ENCODE measurements at places on chromosomes 5 and 9.

DNA sequence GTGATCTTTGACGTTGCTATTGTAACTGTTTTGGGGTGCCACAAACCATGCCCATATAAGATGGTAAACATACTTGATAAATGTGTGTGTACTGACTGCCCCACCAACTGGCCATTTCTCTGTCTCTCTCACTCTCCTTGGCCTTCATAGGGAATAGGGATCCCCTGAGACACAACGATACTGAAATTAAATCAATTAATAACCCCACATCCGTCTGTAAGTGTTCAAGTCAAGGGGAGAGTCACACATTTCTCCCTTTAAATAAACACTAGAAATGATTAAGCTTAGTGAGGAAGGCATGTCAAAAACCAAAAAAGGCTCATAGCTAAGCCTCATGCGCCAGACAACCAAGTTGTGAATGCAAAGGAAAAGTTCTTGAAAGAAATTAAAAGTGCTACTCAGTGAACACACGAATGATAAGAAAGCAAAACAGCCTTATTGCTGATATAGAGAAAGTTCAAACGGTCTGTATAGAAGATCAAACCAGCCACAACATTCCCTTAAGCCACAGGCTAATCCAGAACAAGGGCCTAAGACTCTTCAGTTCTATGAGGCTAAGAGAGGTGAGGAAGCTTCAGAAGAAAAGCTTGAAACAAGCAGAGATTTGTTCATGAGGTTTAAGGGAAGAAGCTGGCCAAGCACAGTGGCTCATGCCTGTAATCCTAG lies 111.1 kb downstream of the UGCG start:
- DNase-seq, result no peak

DNA sequence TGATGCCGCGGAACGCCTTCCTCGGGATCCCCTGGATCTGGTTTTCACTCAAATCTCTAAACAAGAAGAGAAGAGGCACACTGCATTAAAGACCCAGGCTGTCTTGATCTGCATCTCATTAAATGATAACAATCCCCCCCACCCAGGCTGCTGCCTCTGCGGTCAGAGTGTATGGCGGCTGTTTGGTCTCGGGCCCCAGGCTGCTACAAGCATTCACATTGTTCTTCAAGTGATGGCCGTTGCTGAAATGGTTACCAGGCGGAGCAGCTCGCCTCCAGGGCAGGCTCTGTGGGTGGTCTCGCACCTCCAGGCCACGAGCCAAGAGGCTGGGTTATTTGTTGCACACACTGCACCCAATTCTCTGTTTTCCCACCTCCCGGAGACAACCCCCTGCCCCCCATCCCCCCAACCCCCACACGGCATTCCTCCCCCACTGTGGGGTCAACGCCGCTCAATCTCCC lies 304.1 kb upstream of the PANK3 start:
- DNase-seq, result no peak

DNA sequence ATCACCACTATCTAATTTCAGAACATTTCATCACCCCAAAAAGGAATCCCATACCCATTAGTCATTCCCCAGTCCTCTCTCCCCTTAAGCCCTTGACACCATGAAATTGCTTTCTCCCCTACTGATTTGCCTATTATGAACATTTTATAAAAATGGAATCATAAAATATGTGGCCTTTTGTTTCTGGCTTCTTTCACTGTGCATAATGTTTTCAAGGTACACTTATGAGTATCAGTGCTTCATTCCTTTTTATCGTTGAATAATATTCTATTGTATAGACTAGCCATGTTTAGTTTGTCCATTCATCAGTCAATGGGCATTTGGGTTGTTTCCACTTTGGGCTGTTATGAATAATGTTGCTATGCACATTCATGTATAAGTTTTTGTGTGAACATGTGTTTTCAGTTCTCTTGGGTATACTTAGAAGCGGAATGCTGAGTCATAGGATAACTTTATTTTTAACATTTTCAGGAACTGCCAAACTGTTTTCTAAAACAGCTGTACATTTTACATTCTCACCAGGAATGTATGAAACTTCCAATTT lies 40.4 kb upstream of the FGF1 start:
- DNase-seq, result peak; percentile 96

GRCh38 chr9:3740690-3741419 lies 215.1 kb upstream of the RFX3 start:
- peak; percentile 54 for DNase-seq

GRCh38 chr5:109921735-109922380 lies 232.1 kb downstream of the MAN2A1 start:
- no peak for DNase-seq

DNA sequence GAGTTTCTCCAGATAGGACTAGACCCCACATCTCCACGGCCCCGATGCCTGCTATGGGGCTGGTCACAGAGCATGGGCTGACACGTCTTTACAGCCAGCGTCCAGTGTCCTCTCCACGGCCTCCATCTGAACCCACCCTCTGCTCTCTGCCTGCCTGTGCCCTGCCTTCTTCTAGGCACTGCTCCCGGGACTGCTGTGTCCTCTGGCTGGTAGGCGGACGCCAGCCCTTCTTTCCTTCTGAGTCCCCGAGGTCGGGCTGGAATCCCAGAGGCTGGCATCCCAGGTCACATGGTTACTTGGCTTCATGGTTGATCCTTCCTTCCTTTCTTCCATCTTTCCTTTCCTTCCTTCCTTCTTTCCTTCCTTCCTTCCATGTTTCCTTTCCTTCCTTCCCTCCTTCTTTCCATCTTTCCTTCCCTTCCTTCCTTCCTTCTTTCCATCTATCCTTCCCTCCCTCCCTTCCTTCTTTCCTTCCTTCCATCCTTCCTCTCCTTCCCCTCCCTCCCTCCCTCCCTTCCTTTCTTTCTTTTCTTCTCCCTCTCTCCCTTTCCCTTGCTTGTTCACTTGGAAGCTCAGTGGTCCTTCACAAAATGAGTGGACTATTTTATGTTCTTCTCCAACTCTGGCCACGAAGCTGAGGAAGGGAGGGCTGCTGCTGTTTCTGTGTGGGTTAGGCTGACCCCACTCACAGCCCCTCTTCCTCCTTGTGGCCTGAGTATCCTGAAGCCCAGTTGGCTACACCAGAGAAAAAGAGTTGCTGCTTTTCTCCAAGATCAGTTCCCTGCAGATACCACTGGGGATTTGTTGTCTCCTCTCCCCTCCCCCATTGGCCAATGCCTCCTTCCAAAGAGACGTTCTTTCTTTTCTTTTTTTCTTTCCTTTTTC lies 66.8 kb upstream of the NEURL1B start:
- no peak for DNase-seq

DNA sequence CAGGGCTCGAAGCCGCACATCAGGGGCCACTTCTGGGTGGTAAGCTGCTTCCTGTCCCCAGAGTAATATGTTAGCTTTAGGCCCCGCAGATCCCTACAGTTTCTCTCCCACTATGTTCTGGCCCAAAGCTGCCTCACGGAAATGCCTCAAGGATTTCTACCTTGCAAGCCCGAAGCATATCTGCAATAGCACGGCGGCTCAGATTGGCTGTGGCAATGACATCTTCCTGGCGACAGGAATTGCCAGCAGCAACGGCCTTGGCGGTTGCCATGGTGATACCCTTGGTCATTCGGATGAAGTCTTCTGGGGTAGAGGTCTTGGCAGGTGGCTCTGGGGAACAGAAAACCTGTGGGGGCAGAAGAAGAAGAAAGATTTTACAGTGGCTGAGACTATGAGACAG lies 10.3 kb upstream of the TPM2 start:
- DNase-seq, result no peak

GRCh38 chr5:59140133-59140532 lies 557.3 kb downstream of the RAB3C start:
- DNase-seq, result no peak

GRCh38 chr5:84113246-84114105 lies 271.2 kb downstream of the EDIL3 start:
- DNase-seq, result no peak

- DNase-seq, result no peak
These were observed 135.8 kb downstream of the TLE4 start for GRCh38 chr9:79707589-79707988.

- DNase-seq, result peak; percentile 86
These were observed 80.0 kb upstream of the TGFBR1 start for GRCh38 chr9:99024959-99025358.

DNA sequence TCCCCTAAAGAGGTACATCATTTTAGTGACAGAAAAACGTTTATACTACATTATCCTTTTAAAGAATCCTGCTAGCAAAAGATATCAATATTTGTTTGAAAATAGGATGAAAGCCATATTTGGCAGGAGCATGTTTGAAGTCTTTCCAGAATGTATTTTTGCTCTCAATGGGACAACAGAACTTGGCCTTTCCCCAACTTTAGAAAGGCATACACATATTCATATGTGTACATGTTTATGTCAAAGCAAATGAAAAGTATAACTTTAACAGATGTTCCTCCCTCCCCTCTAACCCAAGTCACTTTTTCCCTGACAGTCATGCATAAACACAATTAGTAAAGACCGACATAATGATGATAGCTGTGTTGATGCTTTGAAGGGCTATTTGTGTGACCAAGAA lies 427.8 kb upstream of the CDH6 start:
- DNase-seq, result no peak

GRCh38 chr9:93684806-93685543 lies 108.6 kb downstream of the PHF2 start:
- no peak for DNase-seq

GRCh38 chr5:39500551-39501175 lies 75.9 kb upstream of the DAB2 start:
- DNase-seq, result peak; percentile 54

- peak; percentile 3 for DNase-seq
These were observed 22.9 kb downstream of the DNAH5 start for GRCh38 chr5:13921578-13921977.

DNA sequence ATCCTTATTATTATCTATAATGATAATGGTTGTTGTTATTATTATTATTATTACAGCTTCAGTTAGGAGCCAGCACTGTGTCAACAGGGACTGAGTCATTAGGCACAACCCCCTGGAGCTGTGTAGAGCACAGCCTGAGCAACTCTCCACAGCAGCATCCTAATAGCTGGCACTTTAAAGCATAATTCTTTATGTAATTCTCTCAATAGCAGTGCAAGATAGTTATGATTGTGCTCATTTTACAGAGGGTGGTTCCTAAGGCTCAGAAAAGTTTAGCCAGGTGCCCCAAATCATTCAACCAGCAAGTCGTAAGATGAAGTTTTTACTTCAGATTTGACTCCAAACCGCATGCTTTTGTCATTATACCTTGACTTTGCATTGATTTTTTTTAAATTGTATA lies 390.3 kb downstream of the ANXA1 start:
- no peak for DNase-seq

DNA sequence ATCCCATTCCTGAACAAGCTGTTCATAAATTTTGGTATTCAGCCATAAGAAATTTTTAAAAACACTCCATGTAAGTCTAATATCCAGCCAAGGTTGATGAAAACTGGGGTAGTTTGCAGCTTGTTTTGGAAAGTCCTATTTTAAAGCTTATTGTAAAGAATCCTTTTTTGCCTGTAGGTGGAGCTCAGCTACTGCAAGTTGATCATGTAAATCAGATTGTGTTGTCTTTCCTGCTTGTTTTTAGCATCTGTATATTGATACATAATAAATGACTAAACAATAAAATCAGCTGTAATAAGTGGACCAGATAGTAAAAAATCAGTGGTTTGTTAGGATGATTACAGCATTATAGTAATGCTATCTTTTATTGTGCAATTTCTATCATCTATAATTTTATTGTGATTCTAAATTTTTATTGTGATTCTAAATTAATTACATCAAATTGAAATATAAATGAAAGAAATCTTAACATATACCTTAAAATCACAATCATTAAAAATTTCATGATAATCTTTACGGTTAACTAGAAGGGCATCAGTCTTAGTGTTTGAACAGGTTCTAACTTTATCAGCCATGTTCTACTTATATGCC lies 42.4 kb downstream of the CWC27 start:
- peak; percentile 79 for DNase-seq

GRCh38 chr5:173866243-173866857 lies 21.8 kb upstream of the CPEB4 start:
- no peak for DNase-seq

- no peak for DNase-seq
These were observed 8.4 kb upstream of the UBAP1 start for GRCh38 chr9:34170237-34170991.

GRCh38 chr5:134555890-134556311 lies 30.4 kb downstream of the JADE2 start:
- peak; percentile 54 for DNase-seq

DNA sequence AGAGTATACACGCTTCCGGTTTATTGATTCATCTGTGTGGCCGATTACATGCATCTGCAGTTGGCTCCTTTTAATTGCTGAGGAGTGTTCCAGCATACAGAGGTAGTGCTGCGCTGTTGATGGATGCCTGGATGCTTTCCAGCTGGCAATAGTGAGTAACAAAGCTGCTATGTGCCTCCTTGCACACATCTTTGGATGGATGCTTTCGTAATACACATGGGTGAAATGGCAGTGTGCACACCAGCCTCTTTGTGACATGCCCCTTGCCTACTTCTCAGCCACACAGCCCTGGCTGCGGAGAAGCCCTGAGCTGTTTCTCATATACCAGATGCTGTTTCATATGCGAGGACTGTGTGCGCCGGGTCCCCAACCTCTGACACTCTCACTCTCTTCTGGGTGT lies 151.0 kb downstream of the GADD45G start:
- peak; percentile 59 for DNase-seq

DNA sequence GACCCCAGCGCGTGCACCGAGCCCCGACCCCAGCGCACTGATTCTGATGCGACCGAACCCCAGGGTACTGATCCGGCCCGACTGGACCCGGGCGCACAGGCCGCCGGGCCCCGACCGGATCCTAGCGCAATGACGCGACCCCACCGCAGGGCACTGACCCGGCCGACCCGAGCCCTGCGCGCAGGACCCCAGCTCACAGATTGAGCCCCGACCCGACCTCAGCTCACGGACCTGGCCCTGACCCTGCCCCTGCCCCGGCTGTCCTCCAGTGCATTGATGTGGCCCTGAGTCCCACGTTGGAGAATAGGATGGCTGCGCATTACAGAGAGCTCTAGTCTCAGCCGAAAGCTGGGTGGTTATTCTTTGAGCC lies 438 bp downstream of the TRIP13 start:
- no peak for DNase-seq

DNA sequence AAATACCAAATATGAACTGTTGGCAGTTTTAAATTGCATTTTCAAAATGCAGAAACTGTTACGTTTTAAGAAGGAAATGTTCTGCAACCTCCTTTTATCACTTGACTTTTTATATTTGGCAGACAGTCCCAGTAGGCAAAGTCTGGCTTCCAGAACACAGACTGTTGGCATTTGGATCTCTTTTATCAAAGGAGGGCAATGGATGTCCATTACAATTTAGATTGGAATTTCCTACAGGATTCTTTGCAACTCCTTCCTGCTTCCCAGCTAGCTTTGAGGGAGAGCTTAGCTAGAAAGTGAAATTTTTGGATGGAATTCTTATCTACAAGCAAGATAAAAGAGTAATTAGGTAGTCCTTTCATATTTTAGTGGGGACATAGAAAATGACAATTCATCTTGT lies 142.6 kb downstream of the SLF1 start:
- DNase-seq, result no peak

GRCh38 chr5:92371889-92372235 lies 988.7 kb upstream of the ARRDC3 start:
- DNase-seq, result peak; percentile 42

GRCh38 chr5:78611126-78611605 lies 37.4 kb downstream of the LHFPL2 start:
- no peak for DNase-seq
